ENCODE measurements at places on chromosomes 6 and 20.

- DNase-seq, result no peak
Observed at GRCh38 chr6:124869416-124869815, 92.8 kb upstream of the RNF217 start.

DNA sequence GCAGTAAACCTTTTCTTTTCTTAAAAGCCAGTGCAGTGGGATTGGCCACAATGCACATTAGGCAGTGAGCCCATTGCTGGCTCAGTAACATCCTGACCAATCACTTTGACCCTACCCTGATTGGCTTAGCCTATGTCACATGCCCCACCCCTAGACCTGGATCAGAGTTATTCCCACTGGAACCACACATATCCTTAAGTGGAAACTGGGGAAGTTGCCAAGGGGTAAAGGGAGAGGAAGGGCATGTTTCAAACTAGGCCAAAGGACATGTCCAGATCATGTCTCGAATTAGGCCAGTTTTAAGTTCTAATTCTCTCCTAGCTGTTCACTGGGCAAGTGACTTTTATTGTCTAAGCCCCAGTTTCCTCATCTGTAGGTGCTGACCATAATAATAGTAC is 69.3 kb downstream of the LY86 start:
- DNase-seq, result no peak

DNA sequence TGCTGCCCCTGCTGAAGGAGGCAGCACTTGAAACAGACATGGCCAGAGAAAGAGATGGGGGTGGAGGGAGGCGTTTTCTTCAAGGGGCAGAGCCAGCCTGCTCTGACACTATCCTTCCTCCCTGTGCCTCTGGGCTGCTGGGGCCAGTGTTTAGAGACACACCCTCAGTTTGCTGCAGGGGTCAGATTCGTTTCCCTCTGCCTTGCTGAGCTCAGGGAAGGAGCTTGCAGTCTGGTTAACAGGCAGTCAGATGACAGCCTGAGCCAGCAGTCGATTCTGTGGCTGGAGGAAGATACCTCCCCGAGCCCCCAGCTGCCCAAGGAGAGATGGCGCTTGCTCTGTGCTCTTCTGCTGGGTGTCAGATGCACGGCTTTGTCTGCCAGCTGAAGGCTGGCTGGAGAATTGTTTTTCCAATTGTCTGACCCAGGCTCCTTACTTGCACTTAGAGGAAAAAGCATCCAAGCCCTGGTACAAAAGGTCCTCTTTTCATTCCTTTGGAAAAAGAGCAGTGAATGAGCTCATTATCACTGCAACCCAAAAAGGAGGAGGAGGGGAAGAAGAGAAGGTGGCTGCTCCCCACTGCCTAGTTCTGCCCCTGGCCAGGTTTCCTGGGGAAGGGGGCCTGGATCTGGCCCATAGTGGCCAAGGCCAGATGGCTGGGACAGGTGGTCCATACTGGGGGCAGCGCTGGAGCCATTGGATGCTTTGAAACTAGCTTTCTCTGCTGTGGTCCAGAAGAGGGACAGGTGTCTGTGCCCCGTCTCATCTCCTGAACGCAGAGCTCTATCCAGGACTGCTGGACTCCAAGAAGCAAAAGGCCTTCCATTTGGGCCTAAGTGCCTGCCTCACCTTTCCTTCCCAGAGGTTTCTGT is 88.2 kb downstream of the TCP11 start:
- DNase-seq, result no peak

- peak; percentile 48 for DNase-seq
Observed at GRCh38 chr6:164216368-164216767, 801.9 kb downstream of the QKI start.

GRCh38 chr6:134351615-134352474 is 33.9 kb upstream of the SGK1 start:
- no peak for DNase-seq

- DNase-seq, result no peak
Observed at GRCh38 chr6:1770435-1770843, 160.7 kb downstream of the FOXC1 start.

DNA sequence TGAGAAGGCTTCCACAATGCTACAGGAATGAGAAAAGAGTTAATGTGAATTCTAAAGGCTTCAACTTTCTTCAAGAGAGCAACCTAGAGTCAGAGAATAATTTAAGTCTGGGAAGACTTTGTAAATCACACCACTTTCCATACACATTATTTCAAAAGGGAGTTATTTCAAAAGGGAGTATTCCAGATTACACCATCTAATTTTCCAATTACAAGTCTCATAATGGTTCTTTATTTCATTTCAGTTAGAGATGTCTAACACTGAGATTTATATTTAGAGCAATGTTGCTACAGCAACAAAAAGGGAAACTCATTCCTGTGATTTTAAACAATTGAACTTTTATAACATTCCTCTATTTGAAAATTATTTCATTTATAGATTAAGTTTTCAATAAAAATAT is 98.8 kb upstream of the DST start:
- no peak for DNase-seq

- DNase-seq, result peak; percentile 82
Observed at GRCh38 chr20:18496740-18497592, at the start of gene RBBP9. Gene RBBP9, minus strand, starts transcription at chr20:18497225. Its CDS starts 58 bp downstream, at chr20:18497167.

- DNase-seq, result no peak
Observed at GRCh38 chr20:21767739-21768223, 62.3 kb downstream of the PAX1 start.

- DNase-seq, result no peak
Observed at GRCh38 chr6:3912361-3913076, 63.3 kb downstream of the FAM50B start.

GRCh38 chr6:168139121-168139520 is 60.1 kb upstream of the FRMD1 start:
- no peak for DNase-seq

DNA sequence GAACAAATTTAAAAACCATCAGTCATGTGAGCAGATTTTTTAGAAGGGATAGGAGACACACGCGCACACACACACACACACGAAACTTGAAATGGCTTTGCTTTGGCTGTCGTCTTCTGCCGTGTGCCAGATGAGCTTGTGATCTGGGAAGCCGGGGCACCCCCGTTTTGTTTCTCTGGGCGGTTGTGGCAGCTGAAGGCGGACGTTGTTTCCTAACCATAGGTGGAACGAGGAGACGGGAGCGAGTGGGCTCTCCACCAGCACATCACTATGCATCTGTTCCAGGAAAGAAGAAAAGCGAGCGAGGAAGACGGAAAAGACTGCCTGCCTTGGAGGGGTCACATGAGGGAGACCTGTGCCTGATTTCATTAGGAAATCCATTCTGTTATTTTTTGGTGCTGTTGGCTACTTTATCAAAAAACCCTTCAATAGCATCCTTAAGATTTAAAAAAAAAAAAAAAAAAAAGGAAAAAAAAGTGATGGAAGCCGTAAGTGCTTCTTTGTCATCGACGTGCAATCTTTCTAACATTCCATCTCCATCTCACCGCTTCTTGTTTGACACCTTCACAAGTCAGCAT is 142.1 kb downstream of the DTNBP1 start:
- no peak for DNase-seq

GRCh38 chr6:15475872-15476271 is 187.0 kb downstream of the DTNBP1 start:
- DNase-seq, result no peak

GRCh38 chr6:57267586-57268293 is 45.6 kb upstream of the RAB23 start:
- peak; percentile 15 for DNase-seq

- DNase-seq, result no peak
Observed at GRCh38 chr20:25336561-25337422, 53.8 kb downstream of the ABHD12 start.

- DNase-seq, result no peak
Observed at GRCh38 chr6:44292661-44293365, 20.3 kb downstream of the AARS2 start.

DNA sequence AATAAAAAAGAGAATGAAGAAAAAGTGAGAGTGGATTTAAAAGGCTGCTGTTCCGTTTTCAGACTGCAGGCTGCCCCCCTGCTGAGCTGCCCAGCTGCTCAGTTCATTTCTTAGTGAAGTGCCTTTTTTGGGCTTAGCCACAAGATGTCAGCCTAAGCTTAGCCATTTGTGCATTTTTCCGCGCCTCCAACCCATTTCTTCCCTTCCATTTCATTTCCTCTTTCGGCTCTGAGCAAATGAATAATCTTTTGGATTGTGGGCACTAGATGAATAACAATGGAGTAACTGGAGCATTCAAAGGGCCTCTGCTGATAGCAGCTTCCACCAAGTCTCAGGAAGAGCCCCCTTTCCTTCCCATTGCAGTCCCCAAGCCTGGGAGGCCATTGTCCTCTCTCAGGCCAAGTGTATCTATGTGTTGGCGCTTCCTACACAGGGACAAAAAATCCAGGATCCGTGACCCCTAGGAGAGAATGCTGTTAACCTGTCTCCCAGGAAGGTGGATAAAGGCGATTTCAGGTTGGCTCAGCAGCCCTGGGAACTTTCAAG is 83.5 kb upstream of the SPTLC3 start:
- peak; percentile 75 for DNase-seq

- no peak for DNase-seq
Observed at GRCh38 chr6:137233911-137234863, 15.0 kb upstream of the IFNGR1 start.

DNA sequence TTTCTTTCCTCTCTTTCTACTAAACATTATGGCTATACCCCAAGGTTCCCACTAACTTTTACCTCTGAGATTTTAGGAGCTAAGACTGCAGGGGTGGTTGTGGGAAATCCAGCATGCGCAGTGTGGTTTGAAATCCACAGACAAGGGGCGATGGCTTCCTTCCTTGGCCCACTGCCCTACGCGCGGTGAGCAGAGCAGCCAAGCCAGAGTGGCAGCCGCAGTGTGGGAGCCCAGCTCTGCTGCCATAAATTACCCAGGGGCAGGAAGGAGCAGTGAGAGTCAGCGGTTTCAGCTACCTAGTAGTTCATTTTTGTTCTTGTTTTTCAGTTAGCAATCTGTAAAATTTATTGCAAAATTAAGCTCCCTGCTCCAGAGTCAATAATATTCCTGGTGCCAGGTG is 101.4 kb downstream of the BMP2 start:
- no peak for DNase-seq

GRCh38 chr6:30450548-30450908 is 38.8 kb upstream of the HLA-E start:
- DNase-seq, result no peak

GRCh38 chr20:48224533-48225050 is 439.3 kb upstream of the SULF2 start:
- no peak for DNase-seq

DNA sequence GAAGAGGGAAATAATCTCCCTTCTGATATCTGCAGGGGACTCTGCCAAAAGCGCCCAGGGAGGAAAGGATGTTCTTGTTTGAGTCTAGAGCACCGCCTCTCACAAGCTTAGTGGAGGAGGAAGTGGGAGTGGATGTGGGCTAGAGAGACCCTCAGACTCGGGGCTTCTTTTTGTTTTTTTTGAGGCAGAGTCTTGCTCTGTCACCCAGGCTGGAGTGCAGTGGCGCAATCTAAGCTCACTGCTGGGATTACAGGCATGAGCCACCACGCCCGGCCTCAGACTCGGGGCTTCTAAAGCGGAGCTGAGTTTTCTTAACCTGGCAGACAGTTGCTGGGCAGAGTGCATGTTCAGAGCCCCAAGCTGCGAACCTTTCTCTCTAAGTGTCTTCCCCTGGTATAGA is 310.8 kb downstream of the BMP7 start:
- DNase-seq, result no peak

DNA sequence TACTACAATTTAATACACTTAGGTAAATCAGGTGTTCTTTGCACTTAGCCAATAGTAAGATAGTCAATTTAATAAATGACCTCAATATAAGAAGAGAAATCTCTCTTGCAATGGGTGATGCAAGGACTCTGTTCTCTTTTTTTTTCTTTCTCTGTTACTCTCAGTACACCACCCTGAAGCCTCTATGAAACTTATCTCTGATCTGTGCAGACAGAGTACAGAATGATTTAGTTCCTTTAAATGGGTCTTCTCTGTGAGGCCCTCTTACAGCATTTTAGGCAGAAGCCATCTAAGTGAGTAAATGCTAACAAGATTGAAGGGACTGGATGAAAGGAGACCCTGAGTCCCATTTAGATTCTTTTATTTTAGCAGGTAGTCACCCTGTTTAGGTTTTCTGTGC is 312.8 kb downstream of the RFPL4B start:
- DNase-seq, result no peak

All from NCI-H748 treated with DMSO at 0.1 percent for 48 hours (cell line).